Dorsolateral prefrontal cortex (tissue), 122 donors: ENCODE measurements at places on chromosomes 7 and 10.

DNA sequence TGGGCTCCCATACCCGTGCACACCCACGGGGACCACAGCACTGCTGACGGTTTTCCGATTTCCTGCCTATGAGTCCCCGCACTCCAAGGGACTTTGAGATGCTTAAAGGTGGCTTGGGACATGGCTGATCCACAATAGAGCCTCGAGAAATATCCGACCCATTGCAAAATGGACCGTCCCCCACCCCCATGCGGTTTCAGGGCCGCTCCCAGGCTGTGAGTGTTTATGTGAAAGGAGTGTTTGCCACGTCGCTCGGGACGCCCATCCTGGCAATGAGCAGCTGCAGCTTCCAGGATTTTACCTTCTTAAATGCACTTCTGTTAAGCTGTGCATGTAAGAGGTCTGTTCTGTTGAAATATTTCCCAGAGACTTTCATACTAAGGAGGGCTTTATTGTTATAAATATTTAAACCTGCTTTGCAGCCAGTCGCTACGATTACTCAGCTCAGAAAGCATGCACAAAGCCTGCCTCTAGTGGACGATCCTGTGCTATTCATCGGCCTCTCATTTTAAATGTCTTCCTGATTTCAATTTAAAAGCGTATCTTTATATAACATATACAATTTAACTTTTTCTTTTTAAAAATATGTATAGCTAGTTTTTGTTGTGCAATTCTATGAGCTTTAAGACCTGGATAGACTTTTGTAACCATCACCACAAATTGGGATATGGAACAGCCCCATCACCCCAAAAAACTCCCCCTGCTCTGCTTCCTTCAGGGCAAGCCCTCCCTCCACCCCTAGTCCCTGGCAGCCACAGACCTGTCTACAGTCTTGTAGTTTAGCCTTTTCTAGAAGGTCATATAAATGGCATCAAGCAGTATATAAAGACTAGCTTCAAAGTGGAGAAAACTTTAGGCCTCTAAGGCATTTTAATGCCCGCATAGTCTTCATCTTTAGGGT is 418.3 kb downstream of the PAXIP1 start:
- DNase-seq: no peak

DNA sequence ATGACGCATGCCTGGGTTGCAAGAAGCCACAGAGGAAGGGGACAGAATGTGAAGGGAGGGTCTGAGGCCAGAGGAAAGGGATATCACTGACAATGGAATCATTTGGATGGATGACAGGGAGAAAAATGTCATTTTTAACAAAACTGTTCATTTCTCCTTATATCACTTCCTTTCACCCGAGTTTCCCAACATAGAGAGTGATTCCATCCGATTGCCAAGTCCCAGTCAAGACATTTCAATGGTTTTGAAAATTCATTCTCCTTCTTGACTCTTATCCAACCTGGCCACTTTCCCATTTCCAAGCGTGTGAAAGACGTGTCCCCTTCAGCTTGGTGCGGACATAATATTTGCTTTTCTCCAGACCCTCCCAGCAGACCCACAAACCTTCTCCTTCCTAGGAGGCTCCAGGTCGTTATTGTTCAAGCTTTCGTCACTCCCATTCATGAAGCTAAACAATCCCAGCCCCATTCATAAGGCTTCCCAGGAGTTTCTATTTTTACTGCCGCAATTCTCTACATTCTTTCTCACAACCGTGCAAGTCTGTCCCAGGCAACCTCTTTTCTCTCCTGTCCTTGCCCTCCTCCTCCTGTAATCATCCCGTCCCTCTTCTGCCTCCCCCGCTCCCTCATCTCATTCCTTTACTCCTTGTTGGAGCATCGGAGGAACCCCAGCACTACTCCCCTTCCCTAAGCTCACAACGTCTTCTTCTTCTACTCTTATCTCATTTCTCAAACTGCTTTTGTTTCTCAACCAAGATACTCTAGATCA is 301.3 kb upstream of the KLF6 start:
- DNase-seq: no peak

DNA sequence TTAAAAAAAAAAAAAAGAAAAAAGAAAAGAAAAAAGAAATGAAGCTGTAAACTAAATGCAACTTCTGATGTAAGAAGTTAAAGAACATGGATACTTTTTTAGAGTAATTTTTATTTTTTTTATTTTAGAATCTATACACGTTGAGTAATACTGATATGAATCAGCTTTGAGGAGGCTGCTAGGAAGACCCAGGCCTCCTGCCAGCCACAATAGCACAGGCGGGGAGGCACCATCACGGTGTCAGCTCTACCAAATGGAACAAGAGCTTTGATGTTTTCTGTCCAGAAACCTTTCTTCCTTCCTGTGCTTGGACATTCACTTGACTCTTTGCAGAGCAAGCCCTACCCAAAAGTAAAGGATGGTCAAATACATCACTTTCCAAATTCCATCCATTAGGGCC is 45.3 kb upstream of the EGR2 start:
- peak; percentile 48 for DNase-seq

DNA sequence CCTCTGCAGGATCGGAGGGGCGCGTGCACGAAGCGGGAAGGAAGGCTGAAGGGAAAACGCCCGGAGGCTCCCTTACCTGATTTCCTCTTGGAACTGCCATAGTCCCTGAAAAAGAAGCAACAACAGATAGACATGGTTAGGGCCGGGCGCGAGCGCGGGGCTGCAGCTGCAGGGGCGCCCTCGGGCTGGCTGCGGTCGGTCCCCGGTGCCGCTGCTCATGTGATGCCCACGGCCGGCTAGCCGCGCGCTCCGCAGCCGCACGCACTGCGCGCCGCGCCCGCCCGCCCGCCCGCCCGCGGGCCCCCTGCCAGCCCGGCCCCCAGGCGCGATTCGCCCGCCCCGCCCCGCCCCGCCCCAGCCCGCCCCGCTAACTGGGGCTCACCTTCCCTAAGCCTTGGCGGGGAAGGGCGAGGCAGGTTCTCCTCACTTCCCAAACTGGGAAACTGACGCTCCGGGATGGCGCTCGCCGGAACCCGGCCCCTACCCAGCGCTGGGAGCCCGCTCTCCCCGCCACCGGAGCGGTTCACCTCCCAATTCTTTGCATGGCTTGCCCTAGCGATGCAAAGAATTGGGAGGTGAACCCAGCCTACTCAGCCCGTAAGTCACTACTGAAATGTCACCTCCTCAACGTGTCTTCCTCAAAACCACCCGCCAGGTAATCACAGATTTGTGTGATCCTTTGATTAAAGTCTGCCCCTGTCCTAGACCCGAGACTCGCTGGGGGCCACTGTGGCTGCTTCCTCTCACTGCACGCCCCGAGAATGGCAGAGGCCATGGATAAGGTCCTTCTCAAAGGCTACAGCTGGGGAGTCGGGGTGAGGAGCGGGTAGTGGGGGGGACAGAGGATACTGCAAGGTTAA is 162.2 kb downstream of the SH3PXD2A start:
- DNase-seq: no peak

DNA sequence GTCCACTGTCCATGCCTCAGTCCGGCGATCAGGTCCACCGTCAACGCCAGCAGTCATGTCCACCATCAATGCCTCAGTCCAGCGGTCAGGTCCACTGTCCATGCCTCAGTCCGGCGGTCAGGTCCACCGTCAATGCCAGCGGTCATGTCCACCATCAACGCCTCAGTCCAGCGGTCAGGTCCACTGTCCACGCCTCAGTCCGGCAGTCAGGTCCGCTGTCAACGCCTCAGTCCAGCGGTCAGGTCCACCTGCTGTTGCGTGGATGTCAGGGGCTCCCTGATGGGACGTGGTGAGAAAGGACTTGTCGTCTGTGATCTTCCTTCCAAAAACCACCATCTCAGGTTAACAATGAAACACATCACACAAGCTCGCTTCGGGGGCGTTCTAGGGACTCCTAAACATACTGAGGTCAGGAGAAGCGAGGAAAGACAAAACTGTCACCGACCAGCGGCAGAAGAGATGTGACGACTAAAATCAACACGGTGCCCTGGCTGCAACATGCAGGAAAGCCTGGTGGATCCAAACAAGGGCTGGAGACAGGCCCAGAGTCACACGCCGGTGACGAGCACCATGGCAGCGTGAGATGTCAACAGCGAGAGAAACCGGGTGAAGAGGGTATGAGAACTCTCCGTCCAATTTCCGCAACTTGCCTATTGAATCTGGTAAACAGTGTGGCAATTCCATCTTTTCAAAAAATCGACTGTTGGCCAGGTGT is 264.2 kb downstream of the MAD1L1 start:
- no peak for DNase-seq

DNA sequence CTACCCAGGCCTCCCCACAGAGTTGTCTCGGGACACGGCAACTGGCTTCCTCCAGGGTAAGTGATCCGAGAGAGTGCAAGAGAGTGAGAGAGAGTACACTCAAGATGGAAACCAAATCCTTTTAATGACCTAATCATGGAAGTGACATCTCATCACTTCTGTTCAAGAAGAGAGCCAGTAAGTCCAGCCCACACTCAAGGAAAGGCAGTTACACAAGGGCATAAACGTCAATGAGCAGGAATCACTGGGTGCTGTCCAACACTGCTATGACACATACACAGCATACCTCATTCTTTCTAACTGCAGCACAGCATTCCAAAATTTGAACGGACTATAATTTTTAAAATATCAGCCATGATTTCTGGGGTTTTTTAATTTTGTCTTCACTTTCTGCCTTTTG is 29.3 kb upstream of the OSBPL3 start:
- no peak for DNase-seq

DNA sequence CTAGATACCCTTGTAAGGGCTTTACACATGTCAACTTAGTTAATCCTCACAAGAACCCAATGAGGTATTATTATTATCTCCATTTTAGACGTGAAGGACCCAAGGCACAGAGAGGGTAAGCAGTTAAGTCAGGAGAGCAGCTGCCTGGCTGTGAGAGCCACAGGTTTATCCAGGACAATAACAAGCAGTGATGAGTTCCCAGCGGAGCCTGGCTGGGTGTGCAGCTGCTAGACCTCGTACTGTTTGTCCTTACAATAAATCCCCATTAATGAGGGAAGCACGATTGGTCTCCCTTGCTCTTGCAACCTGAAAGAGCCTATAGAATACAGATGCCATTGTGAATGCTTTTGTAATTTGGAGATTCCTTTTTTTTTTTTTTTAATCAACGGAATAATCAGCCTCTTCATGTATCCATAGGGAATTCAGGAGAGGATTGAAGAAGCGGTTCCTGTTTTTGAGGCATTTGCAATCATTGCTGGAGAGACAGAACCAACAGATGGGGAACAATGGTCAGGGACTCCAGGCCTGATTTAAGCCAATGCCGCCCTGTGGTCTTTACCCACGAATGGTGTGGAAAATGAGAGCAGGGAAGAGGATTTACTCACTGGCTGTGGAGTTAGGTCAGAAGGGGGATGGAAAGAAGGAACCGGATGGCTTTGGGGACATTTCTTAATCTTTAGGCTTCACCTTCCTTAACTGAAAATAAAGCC is 12.3 kb upstream of the ASB4 start:
- no peak for DNase-seq

GRCh38 chr7:132256721-132257212 is 319.5 kb downstream of the PLXNA4 start:
- DNase-seq: no peak

DNA sequence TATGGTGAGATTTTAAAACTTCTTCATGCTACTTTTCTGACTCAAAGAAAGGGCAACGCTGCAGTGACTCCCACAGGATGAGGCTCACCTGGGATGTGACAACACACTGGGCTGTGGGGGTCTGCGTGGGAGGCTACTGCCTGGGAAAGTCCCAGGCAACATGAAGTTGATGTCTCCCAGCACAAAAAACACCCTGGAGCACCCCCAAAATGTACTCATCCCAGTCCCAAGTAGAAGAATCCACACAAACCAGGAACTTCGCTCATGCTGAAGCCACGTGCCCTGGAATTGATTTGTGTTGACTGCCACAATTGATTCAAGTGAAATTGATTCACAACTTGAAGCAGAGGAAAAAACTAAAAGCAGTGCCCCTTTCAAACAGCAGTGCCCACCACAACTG is 24.9 kb upstream of the PTPRN2 start:
- DNase-seq: no peak

DNA sequence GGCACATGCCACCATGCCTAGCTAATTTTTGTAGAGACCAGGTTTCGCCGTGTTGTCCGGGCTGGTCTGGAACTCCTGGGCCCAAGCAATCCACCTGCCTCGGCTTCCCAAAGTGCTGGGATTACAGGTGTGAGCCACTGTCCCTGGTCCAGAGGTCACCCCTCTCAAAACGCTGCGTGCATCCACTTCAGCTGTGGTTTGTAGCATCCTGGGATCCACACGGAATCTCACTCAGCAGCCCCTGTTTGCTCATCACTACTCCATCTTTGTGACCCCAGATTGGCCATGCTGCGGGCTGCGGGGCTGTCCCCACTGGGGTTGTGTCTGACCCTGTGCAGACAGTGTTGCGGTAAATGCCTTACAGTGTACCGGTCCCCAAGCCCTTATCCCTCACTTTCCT is 3.5 kb downstream of the INPP5A start:
- DNase-seq: no peak

GRCh38 chr10:91613411-91614187 is 19.3 kb downstream of the PPP1R3C start:
- DNase-seq: no peak

- no peak for DNase-seq
Measured at GRCh38 chr10:96337106-96337505, 21.7 kb downstream of the OPALIN start.

GRCh38 chr7:33639552-33640197 is 265.7 kb upstream of the BMPER start:
- no peak for DNase-seq

GRCh38 chr10:132294561-132295318 is 13.0 kb downstream of the STK32C start:
- DNase-seq: no peak

GRCh38 chr7:105036217-105037168 is 22.5 kb downstream of the KMT2E start:
- no peak for DNase-seq

DNA sequence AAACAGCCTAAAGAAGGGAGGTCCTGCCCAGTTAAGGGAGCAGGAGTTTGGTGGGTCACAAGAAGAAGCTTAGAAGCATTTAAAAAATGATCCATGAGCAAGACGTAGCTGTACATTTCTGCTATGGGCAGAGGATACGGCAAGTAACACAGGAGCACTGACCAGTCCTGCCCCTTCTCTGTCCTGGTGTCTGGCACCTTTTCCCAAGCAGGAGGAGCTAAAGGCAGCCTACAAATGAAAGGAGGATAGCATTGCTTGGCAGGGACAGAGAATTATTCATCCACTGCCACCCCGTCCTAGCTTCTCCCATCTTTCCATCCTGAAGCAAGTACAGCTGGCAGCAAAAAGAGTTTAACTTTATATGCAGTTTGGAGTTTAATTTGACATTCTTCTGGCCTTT is 1077.6 kb downstream of the TYW1 start:
- no peak for DNase-seq

- no peak for DNase-seq
Measured at GRCh38 chr7:128090492-128090891, 59.3 kb upstream of the LRRC4 start.

- DNase-seq: no peak
Measured at GRCh38 chr10:947051-947450, 15.5 kb upstream of the LARP4B start.

DNA sequence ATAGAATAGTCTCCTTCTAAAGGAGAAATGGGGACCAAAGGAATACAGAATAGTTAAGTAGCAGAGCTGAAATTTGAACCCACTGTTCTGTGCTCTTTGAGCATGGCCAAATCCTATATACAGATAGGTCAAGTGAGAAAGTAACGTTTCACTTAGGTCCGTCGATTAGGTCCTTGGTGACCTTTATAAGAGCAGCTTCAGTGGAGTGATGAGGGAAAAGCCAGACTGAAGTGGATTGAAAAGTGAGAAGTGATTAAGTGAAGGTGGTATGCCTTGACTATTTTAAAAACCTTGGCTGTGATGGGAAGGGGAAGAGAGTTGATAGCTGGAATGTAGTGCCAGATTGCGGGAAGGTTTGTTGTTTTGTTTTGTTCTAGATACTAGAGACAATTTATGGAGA is 10.6 kb upstream of the LSMEM1 start:
- DNase-seq: no peak
